ENCODE measurements at places on chromosomes 5 and 9. TPM values are rescaled to one million over a fixed set of nuclear protein-coding genes. Genes with fewer than 3 reads are reported as not detected.

GRCh38 chr5:16178745-16179372, 732 bp downstream of the MARCHF11 start:
- no peaks in the 10 kb centered on the region for H3K36me3 ChIP-seq
- no peak overlapping the region for H3K27ac ChIP-seq
- H3K4me1 ChIP-seq = no peaks in the 10 kb centered on the region
- no peaks in the 10 kb centered on the region for H3K27me3 ChIP-seq

GRCh38 chr5:138905541-138905940, 30.4 kb upstream of the LRRTM2 start:
- peaks cover 70% of the 10 kb centered on the region for H3K36me3 ChIP-seq
- no peak overlapping the region for H3K4me3 ChIP-seq
- H3K27me3 ChIP-seq = no peaks in the 10 kb centered on the region
- DNase-seq = no peak
- H3K27ac ChIP-seq = no peak overlapping the region

AJM1 gene
- total RNA-seq = 1.1 TPM

- no peak overlapping the region for H3K4me3 ChIP-seq
- H3K4me1 ChIP-seq = no peaks in the 10 kb centered on the region
- no peaks in the 10 kb centered on the region for H3K27me3 ChIP-seq
- no peak for DNase-seq
- peaks cover 57% of the 10 kb centered on the region for H3K36me3 ChIP-seq
- no peak overlapping the region for H3K27ac ChIP-seq
Measured at GRCh38 chr9:93264338-93265125, 80.6 kb downstream of the WNK2 start.

DNA sequence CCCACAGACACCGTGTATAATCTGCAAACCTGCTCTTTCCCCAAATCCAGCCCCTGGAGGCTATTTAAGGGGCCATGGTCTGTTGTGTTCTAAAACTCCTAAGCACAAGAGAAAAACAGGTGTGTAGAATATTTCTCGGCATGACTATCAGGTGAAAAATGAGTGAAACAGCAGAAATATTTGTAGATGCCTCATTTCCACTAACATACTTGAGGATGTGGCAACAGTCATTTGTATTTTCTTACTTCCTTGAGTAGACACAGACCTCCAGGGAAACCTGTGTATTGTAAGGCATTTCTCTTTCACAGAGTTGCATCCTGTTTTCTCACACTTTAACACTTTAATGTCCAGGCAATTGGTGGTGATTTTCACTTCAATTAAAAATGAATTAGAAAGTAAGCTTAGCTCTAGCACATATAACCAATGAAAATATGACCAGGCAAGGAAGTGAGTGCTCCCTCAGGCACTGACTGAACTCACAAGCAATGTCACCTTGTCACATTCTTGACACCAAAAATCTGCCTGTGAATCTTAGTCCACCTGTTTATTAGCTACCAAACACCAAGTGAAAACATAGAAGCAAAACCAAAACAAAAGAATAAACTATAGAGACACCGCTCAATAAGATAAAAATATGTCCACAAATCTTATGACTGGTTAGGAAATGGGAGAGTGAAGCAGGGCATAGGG, 64.4 kb downstream of the DIRAS2 start:
- H3K4me1 ChIP-seq = no peaks in the 10 kb centered on the region
- H3K27ac ChIP-seq = no peak overlapping the region
- H3K27me3 ChIP-seq = peaks cover 5% of the 10 kb centered on the region
- DNase-seq = no peak
- no peaks in the 10 kb centered on the region for H3K36me3 ChIP-seq
- H3K4me3 ChIP-seq = no peak overlapping the region

DNA sequence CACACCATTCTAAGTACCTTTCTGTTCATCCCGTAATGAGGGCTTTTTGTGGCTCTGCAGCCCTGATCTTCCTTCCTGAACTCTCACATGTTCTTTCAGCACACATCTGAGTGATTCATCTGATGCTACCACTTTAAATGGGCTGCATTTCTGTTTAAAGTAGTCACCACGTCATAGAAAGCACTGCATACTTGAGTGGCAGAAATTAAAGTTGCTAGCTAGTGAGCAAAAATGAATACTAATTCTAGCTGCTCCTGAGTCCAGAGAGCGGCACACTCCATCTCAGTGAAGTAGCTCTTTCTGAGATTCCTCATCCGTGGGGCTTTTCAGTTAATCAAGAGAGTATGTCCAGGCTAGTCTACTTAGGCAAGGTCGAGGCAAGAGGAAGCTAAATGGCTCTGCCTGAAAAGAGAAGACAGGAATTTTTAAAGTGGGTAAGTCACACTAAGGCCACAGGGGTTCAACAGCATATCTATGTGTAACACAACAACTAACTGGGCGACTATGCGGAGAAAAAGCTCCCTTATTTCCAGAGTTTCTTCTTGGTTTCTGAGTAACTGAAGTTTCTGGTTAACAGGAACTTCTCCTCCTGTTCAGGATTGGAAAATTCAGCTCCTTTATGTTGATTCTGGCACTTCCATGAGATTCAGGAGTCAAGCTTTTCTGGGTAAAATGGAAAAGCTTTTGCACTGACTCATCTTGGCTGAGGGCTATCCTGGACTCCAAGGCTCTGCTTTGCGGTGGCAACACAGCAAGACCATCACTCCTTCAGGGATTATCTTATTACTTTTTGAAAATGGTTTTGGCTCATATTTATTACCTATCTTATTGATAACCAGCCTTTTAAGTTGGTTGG, 109.5 kb downstream of the TAF11L14 start:
- DNase-seq = no peak
- H3K27me3 ChIP-seq = no peaks in the 10 kb centered on the region
- H3K4me1 ChIP-seq = no peaks in the 10 kb centered on the region

- H3K4me3 ChIP-seq = no peak overlapping the region
- H3K27me3 ChIP-seq = no peaks in the 10 kb centered on the region
- H3K27ac ChIP-seq = no peak overlapping the region
Measured at GRCh38 chr9:78366827-78367226, 69.9 kb downstream of the PSAT1 start.

GRCh38 chr5:16679863-16680262, 63.1 kb upstream of the RETREG1 start:
- H3K27me3 ChIP-seq = no peaks in the 10 kb centered on the region
- no peaks in the 10 kb centered on the region for H3K4me1 ChIP-seq

GRCh38 chr5:43637416-43637815, 34.4 kb downstream of the NNT start:
- no peak overlapping the region for H3K27ac ChIP-seq
- H3K36me3 ChIP-seq = peaks cover 1% of the 10 kb centered on the region
- no peaks in the 10 kb centered on the region for H3K27me3 ChIP-seq
- H3K4me1 ChIP-seq = no peaks in the 10 kb centered on the region

DNA sequence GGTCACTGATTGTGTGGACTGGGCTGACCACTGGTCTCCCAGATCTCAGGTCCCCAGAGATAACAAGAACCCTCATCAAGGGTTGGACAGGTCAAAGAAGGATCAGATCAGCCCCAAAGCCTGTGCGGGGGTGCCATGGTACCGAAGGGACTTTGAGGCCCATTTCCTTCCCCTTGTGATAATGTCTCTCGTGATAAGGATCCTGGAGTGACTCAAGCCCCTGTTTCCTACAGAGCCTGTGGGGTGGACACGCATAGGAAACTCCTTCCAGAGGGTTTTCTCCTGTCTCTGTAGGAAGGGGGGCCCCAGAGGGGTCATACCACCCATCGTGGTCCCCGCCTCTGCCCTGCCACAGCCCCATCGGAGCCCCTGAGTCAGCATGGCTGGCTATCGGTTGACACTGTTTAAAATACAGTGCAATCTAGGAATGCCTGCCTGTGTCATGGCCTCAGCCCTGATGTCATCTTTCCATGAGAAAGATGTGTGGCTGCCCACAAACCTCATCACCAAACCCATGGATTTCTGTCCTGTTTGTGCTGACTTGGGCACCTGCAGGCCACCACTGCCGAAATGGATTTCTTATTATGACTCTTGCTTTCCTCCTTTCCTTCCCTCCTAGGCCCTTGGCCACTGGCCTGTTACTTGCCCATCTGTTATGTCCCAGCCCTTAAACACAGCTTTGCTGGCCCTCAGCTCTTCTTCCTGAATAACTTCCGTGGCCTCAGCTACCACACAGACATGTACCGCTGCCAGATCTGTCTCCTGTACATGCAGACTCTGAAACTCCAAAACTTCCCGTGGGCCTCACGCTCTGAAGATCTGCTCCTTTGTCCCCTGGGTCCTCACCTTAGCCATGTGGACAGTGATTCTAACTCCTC, 2.9 kb upstream of the CSF2 start:
- no peak overlapping the region for H3K4me3 ChIP-seq
- DNase-seq = no peak
- no peak overlapping the region for H3K27ac ChIP-seq
- no peaks in the 10 kb centered on the region for H3K36me3 ChIP-seq

DNA sequence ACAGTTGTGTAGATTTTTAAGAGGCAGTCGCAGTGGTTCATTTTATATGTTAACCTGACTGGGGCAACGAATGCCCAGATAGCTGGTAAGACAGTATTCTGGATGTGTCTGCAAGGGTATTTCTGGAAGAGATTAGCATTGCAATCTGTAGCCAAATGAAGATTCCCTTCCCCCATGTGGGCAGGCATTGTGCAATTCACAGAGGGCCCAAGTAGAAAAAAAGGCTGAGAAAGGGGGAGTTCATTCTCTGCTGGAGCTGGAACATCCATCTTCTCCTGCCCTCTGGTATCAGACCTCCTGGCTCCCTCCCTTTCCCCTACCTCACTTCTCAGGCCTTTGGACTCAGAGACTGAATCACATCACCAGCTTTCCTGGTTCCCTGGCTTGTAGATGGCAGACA, 70.6 kb downstream of the TENT4A start:
- H3K27ac ChIP-seq = no peak overlapping the region
- no peaks in the 10 kb centered on the region for H3K36me3 ChIP-seq
- H3K4me3 ChIP-seq = no peak overlapping the region
- DNase-seq = no peak
- no peaks in the 10 kb centered on the region for H3K27me3 ChIP-seq

DNA sequence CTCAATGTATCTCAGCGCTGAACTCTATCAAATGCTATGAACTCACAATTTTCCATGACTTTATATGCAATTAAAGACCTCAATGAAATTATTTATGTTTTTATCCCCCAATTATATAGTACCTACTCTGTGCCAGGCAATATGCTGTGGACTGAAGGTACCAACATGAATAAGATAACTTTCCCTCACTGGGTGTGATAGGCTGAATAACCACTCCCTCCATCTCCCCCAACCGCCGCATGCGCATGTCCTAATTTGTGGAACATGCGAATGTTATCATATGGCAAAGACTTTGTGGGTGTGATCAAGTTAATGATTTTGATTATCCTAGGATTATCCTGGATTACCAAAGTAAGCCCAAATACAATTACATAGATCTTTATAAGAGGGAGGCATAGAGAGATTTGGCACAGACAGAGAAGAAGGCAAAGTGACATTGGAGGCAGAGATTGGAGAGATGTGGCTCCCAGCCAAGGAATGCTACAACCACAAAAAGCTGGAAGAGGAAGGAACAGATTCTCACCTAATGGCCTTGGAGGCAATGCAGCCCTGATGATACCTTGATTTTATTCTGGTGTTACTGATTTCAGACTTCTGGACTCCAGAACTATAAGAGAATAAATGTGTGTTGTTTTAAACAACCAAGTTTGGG, 149.1 kb upstream of the VCAN start:
- no peak overlapping the region for H3K4me3 ChIP-seq
- no peak for DNase-seq

TSLP gene
- total RNA-seq = not detected

DNA sequence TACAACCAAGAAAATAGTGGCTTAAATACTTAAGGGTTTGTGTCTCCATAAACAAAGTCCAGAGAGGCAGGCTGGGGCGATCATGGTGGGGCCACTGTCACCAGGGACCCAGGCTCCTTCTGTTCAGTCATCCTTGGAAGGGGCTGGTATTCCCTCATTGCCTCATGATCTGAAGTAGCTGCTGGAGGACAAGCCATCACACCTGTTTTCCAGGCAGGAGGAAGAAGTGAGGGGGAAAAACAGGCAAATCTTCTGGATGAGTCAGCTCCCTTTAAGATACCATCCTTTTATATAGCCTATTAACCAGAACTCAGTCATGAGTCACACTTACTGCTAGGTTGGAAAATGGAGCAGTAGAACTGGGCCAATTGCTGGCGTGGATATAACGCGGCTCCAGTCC, 92.3 kb downstream of the DAP start:
- H3K27me3 ChIP-seq = no peaks in the 10 kb centered on the region
- H3K27ac ChIP-seq = no peak overlapping the region
- H3K4me1 ChIP-seq = peaks cover 16% of the 10 kb centered on the region
- no peaks in the 10 kb centered on the region for H3K36me3 ChIP-seq

DNA sequence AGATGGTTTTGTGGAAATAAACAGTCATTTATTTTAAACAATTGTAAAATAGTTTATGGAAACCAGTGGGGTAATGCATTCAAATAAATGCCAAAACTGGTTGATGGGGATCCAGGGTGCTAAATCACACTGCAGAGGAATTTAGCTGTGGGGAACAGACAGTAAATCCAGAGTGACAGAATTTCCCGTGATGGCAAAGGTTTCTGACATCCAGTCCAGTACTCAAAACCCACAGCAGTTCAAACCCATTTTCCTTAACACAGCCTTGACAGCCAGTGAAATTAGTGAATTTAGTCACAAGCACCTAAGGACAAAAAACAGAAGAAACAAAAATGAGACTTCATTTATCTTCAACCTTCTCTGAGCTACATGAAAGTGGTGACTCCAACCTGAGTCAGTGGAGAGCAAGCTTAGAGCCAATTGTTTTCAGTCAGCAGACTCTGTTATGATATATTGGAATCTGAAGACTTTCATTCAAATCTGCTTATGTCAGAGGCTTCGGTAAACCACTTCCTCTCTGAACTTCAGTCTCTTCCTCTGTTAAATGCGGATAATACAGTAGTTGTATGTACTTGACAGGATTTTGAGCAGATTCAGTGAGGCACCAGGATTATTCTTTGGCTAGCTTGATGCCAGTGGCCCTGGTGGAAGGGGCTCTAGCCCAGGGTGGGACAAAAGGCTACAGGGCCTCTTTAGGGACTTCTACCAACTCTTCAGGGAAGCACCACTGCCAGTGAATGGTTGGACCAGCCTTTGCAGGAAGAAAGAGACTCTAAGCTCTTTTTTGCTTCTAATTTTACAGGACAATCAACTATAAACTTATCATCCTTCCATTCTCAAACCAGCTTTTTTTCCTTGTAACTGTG, 185.3 kb downstream of the MAPKAP1 start:
- H3K36me3 ChIP-seq = 0 out of 3 replicates have a peak, but pooled peaks cover 11% of the 10 kb centered on the region
- no peaks in the 10 kb centered on the region for H3K27me3 ChIP-seq
- DNase-seq = peak; percentile 35
- H3K4me3 ChIP-seq = no peak overlapping the region
- no peaks in the 10 kb centered on the region for H3K4me1 ChIP-seq
- H3K27ac ChIP-seq = no peak overlapping the region

GRCh38 chr5:158265931-158266700, 407.2 kb upstream of the CLINT1 start:
- H3K27me3 ChIP-seq = no peaks in the 10 kb centered on the region
- H3K27ac ChIP-seq = no peak overlapping the region
- H3K4me3 ChIP-seq = no peak overlapping the region
- no peaks in the 10 kb centered on the region for H3K36me3 ChIP-seq
- no peaks in the 10 kb centered on the region for H3K4me1 ChIP-seq

BTNL9 gene
- not detected for total RNA-seq

DNA sequence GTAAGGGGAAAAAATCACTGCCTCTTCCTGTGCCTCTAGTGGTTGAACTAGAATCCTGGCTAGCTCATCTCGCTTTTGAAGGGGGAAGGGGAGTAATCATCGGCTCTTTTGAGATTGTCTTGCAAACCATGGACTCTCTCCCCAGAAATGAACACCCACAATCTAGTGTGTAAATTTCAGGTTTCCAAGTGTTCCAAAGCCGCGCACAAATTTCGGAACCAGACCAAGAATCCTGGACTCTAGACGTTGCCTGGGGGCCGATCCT, 4.9 kb upstream of the FOXE1 start:
- no peaks in the 10 kb centered on the region for H3K36me3 ChIP-seq
- H3K27me3 ChIP-seq = peaks cover 6% of the 10 kb centered on the region
- no peak overlapping the region for H3K27ac ChIP-seq
- no peaks in the 10 kb centered on the region for H3K4me1 ChIP-seq
